HuH-7.5 (cell line): ENCODE measurements at places on chromosomes 5 and 9.

DNA sequence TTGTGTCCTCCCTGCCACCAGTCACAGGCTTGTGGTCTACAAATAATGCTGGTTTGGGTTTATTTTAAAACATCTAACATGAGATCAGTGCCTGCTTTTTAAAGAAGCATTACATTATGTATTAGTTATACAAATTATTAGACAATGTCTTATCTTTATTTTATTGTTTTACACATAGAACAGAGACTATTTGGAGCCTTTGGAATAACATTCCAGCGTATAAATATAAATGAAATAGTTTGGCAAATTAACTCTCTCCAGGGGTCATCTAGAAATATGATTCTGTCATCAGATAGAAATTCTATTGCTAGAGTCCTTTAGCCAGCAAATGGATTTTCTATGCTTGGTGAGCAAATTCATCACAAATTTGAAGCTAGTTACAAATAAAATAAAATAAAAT lies 22.4 kb downstream of the MAP1B start:
- DNase-seq = no peak

DNA sequence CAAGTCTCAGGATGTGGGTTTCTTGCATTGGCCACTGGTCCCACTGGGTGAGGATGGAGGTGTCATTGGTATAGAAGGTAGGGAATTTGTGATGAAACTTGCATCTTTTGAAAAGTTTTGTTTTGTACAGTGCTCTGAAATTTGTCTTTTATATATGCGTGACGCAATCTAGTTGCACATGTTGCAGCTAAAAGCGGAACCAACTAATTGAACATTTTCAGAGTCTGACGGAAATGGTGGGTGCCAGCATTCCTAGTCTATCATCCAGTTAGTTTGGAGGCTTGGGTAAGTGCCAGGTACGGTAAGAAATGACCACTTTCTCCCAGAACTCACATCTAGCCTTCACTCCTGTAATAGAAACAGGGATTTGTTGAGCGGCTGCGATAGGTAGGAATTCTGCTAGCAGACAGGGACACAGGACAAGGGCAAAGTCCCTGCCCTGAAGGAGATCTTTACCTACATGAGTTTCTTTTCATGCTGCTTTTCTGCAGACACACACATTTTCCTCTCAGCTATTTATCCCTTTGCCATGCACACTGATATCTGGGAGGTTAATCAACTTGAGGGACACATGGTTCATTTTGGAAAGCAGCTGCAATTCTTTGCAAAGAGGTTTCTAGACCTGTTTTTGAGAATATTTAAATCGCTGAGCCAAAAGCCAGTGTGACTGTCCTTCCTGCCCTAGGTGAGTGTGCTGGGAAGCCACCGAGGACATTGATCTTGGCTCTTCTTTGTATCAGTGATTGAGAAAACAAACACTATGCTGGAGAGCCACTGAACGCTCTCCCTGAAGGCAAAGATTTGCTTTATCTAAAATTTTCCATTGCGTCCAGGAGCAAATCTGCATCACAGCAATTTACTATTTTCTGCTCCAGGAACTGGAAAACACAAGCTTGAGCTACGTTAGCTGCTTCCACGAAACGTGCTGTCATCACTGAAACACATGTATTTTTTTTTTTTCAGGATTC lies 89.7 kb downstream of the DAP start:
- DNase-seq = no peak

DNA sequence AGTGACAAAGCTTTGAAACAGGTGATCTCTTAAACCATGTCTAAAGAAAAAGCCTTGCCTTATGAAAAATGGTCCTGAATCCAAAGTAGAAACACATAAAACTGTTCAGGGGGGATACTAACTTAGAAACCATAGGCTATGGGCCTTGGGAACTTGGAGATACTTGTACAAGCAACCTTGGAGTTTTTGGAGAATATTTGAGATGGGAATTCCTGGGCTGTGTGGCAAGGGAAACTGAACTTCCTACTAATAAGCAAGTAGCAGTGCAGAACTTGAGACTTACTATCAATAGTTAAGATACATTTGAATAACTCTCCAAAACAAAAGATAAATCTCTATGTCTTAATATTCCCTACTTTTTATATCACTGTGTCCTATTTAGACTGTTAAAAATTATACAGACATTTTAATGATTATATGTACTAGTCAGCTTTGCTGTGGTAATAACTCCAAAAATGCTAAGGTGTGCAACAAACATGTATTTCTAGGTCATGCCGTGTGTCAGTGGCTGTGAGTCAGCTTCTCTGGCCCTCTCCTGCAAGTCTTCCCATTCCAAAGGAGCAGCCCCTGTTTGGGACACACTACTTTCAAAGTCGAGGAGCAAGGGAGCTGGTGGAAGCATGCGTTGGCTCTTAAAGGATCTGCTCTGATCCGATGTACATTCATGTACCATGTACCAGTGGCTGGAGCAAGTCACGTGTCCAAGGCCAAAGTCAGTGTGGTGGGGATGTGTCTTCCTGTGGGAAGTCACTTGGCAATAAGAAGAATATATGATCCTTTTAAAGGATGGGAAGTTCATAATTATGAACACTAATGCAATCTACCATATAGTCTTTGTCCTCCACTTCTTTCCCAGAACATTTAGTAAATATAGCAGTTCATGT lies 39.6 kb downstream of the SNX30 start:
- DNase-seq = no peak

- no peak for DNase-seq
These were observed 41.7 kb downstream of the TMEM167A start for GRCh38 chr5:83035373-83036100.

- DNase-seq = no peak
These were observed 58.4 kb downstream of the PCSK1 start for GRCh38 chr5:96374653-96375052.

GRCh38 chr5:131541762-131542161 lies 93.3 kb downstream of the RAPGEF6 start:
- no peak for DNase-seq

- no peak for DNase-seq
These were observed 892.1 kb downstream of the TLE1 start for GRCh38 chr9:80797101-80797829.
